Skin of body (tissue), 3 donors: ENCODE measurements at places on chromosomes 7 and 10.

GRCh38 chr7:14351167-14351566, 361.7 kb upstream of the ETV1 start:
- DNase-seq = no peak

- DNase-seq = no peak
Observed at GRCh38 chr7:67033251-67033650, 36.6 kb downstream of the TYW1 start.

GRCh38 chr7:139995017-139995915, 67.5 kb downstream of the PARP12 start:
- no peak for DNase-seq

- DNase-seq = no peak
Observed at GRCh38 chr10:48399056-48399541, 92.6 kb downstream of the MAPK8 start.

DNA sequence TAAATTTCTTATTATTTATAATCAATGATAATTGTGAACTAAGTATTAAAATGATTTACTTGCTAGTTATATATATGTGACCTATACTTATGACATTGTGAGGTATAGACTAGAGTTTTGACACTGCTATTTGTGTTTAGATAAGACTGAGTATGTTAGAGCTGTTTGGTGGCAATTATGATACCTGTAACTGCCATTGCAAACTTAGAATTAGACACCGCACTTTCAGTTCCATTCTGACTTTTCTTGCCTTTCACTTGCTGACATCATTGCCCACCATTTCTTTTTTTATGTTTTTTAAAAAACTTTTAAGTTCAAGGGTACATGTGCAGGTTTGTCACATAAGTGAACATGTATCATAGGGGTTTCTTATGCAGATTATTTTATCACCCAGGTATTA, 214.5 kb downstream of the MBL2 start:
- no peak for DNase-seq

GRCh38 chr7:107387573-107388219, 82.2 kb upstream of the GPR22 start:
- DNase-seq = no peak

- DNase-seq = no peak
Observed at GRCh38 chr10:75646916-75647315, 215.5 kb downstream of the LRMDA start.

DNA sequence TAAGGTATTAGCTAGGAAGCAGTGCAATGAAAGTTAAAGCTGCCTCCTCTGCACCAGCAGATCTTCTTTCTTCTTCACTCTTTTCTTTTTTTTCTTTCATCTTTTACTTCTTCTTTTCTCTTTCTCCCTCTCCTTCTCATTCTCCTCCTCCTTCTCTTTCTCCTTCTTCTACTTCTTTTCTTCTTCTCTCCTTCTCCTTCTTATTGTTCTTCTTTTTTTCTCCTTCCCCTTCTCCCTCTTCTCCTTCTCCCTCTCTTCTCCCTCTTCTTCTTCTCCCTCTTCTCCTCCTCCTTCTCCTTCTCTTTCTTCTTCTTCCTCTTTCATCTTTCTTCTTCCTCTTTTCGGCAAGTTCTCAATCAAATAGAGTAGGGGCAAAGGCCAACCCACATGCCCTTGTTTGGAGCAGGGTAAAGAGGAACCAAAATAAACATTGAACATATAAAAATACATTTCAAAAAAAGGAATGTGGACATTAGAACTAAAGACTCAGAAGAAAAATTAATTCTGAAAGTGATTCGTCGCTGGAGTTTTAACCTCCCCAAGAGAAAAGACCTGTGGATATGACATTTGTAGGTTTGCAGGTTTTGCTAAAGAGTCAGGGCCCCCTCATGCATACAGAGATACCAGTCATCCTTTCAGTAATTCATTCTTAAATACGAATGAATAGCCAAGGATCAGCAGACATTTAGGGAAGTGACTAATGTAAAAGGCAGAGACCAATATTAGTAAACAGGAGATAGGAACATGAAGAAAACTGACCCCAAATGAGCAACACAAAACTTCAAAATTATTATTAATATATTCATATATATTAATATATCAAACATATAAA, 93.0 kb upstream of the RSU1 start:
- no peak for DNase-seq

- DNase-seq = peak; percentile 48
Observed at GRCh38 chr10:12466704-12467305, 117.5 kb downstream of the CAMK1D start.
